ENCODE measurements at places on chromosomes 13 and 19.
A peak's percentile ranks its signal among the peaks of the same experiment; 100 is the strongest.

GRCh38 chr13:101017123-101017872 is 342.7 kb upstream of the TMTC4 start:
- peak; percentile 34 for DNase-seq

DNA sequence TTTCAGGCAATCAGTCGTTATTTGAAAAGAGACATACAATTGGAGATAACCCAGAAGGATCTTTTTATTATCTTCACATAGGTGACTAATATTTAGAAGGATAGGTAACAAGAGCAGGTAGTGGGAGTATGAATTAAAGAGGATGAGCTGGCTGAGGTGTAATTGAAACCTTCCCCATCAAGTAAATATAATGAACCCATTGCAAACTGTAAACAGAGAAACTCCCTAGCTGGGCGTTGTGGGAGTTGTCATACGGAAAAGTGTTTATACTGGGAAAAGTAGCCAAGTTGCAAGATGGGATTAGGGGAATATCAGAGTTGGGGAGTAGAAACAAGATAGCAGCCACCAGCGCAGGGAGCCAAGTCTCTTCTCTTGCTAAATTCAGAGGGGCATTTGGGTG is 448.4 kb downstream of the COG6 start:
- DNase-seq, result no peak

- DNase-seq, result no peak
Observed at GRCh38 chr19:45244133-45244794, 943 bp downstream of the EXOC3L2 start.

DNA sequence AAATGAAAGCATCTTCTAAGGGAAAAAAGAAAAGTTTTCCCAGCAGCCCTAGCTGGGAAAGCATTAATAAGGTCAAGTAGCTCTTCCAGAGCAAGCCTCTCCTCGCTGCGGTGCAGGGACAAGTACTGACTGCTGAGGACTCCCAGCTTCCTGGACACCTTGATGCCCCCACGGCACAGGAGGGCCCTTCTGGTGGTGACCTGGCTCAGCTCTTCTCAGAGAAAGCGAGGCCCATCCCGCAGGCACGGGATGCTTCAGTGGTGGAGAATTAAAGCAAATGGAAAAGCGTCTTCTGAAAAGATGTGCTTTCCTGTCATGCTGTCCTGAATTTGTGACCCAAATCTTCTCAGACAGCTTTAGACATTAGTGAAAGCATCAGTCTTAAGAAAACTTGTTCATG is 38.8 kb upstream of the LATS2 start:
- DNase-seq, result peak; percentile 38

GRCh38 chr19:28495046-28495445 is 717.9 kb downstream of the UQCRFS1 start:
- DNase-seq, result no peak

DNA sequence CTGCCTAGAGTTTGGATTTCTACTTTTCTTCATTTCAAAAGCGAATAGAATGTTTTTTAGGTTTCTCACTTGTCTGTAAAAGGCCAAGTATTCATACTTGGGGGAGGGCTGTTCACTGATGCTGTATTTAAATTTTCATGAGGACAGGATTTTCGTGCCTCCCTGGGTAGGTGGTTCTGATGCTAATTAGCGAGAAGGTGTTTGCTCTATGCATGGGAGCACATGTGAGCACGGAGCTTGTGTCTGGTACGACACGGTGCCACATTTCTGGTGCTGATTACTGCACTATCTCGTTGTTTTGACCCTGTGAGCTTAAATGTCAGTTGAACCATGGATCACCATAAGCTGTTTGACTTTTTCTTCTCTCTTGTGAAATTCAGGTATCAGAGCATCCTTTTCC is 45.8 kb downstream of the MTUS2 start:
- no peak for DNase-seq

GRCh38 chr13:44819245-44819644 is 170.0 kb downstream of the NUFIP1 start:
- no peak for DNase-seq

- no peak for DNase-seq
Observed at GRCh38 chr13:34152409-34152808, 334.5 kb downstream of the RFC3 start.

DNA sequence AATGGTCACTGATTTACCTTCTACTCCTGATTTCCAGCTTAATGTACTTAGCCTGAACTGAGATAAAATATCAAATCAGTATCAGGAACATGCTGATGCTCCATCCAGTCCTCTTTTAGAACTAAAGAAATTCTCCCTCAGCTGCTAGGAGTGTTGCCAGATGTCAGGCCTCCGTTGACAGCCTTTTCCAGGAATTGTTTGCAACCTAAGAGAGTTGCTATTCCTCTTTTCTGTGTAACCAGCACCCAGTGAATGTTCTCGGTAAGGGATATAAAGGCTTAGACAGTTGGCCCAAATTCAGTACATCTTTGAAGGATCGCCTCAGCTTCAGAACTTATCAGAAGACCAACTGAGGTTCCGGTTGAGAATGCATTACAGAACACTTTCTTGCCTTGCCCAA is 559.0 kb downstream of the PCDH17 start:
- DNase-seq, result no peak

GRCh38 chr13:81017513-81018152 is 676.7 kb upstream of the SPRY2 start:
- peak; percentile 33 for DNase-seq

GRCh38 chr13:114077099-114077932 is 55.1 kb downstream of the RASA3 start:
- no peak for DNase-seq

- no peak for DNase-seq
Observed at GRCh38 chr19:55857149-55857548, 20.8 kb downstream of the NLRP4 start.

DNA sequence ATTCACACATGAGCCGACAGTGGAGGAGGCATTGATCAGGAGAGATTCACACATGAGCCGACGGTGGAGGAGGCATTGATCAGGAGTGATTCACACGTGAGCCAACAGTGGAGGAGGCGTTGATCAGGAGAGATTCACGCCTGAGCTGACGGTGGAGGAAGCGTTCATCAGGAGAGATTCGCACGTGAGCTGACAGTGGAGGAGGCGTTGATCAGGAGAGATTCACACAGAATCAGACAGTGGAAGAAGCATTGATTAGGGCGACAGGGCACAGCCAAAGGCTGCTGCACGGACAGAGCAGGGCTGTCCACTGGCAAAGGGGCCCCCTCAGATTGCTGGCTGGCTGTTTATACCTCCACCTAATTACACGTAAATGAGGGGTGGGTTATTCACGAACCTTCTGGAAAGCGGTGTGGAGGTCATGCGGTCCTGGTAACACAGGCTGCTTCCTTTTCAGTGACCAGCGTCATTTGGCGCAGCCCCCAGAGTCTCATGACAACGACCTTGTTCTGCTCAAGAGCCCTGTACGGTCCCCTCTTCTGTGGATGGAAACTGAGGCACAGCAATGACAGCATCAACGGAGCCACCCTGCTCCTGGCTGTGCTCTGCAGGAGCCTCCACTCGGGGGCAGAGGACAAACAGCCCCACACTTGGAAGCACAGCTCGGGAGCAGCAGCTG is 50.6 kb upstream of the GAS6 start:
- no peak for DNase-seq

- DNase-seq, result no peak
Observed at GRCh38 chr19:16223746-16224145, 26.0 kb downstream of the AP1M1 start.

- DNase-seq, result no peak
Observed at GRCh38 chr19:351976-352625, 7.5 kb upstream of the MIER2 start.

- DNase-seq, result no peak
Observed at GRCh38 chr13:60009300-60010253, 154.2 kb downstream of the DIAPH3 start.

- peak; percentile 47 for DNase-seq
Observed at GRCh38 chr19:38250821-38251563, 5.2 kb downstream of the PPP1R14A start.

GRCh38 chr19:46351241-46352041 is 4.6 kb downstream of the PPP5C start:
- no peak for DNase-seq

GRCh38 chr13:89520468-89520867 is 1827.0 kb upstream of the MIR17HG start:
- DNase-seq, result no peak

GRCh38 chr13:108958013-108958376 is 328.6 kb downstream of the MYO16 start:
- no peak for DNase-seq

All from retina (tissue), 1 donor.